ENCODE measurements at places on chromosomes 12 and 14.

DNA sequence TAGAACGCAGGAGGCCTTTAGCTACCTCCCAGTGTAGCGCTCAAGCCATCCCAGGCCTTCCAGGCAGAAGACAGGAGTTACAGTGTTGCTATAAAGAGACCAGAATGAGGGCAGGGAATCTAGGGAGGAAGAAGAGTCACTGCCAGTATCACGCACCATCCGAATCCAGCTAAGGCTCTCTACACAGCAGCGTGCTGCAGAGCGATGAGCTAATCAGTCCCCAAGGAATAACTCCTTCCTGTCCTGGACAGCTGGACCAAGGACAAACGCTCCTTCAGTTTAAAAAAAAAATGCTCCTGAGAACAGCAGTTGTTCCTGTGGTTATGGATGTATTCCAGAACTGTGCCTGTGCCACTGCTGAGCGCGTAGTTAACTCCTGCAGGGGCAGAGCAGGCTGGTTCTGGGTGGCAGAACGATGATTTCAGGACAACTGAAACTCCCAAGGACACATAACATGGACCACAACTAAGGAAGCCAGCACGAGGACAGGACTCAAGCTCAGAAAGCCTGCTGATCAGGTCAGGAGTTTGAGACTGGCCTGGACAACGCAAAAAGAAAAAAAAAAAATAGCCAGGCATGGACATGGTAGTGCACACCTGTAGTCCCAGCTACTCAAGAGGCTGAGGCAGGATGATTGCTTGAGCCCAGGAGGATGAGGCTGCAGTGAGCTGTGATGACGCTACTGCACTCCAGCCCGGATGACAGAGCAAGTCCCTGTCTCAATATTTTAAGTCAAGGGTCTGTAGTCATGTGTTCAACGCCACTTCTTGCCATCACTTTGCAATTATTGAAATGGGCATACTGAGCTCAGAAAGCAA is 2.6 kb downstream of the IFFO1 start:
- DNase-seq: no peak

GRCh38 chr12:51441583-51441982 is 17.0 kb downstream of the SLC4A8 start:
- DNase-seq: no peak

DNA sequence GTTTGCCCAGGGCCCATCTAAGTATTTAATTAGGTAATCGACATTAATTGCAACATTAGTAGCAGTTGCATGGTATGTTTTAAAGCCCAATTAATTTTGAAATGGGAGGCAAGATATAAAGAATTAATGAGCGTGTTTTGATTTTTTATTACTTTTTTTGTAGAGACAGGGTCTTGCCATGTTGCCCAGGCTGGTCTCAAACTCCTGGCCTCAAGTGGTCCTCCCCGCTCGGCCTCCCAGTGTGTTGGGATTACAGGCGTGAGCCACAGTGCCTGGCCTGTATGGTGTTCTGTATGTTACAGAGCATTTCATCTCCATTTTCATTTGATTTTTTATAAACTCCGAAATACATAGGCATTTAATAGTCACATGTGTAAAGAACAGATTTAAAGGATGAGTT is 856 bp downstream of the GOLGA5 start:
- no peak for DNase-seq

GRCh38 chr14:36768638-36769337 is 107.1 kb downstream of the PAX9 start:
- DNase-seq: no peak

DNA sequence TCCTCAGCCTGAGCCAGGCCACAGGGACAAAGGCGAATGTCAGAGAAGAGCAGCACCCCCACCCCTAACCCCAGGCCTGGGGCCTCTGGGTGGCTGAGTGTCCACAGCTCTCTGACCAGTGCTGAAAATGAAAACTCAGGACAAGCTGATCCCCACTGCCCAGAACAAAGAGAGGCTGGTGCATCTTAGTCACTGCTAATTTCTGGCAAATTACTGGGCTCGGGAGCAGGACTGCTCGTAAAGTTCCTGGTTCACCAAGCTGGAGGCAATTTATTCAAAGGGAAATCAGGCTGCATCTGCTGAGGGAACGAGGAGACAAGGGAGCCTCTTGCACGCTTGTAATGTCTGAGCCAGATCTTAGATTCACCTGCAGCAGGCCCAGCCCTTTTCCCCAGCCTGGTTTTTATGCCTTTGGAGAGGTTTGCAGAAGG is 43.2 kb downstream of the CALM1 start:
- DNase-seq: no peak

DNA sequence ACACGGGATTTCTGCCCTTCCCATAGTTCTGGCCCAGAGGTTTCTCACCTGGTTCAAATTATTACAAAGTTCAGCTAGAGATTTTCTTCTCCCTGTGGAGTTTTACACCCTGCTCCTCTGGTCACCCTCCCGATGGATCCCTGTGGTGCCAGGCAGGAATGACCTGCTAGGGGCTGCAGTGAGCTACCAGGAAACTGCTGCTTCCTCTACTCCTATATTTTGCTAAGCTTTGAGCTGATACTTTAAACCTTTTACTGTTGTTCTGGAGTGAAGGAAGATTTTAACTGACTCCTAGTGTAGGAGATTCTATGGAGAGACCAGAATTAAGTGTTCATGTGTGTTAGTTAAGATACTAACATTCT is 30.4 kb upstream of the LRIG3 start:
- DNase-seq: no peak

DNA sequence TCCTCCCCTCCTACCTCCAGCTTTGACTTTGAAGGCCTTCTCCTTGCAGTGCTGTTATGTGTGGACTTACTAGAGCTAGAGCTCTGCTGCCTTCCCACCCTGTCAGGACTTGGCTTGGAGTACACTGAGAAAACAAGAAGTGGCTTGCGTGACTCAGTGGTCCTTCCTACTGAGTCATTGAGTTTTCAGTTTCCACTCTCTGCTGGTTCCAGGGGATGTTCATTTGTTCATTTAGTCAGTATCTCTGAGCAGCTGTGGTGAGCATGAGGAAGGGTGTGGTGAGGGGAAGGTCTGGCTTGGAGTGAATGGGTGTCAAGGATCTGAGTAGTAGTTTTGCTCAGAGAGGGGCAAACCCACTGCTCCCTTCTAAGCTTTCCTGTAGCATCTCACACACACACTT is 17.2 kb upstream of the ELK3 start:
- DNase-seq: no peak

All from stimulated activated CD8-positive, alpha-beta memory T cell treated with anti-CD3 and anti-CD28 coated beads, Interleukin-4, amount 100 ng/mL, for 1 hour (primary cell).